Activated naive CD8-positive, alpha-beta T cell treated with anti-CD3 and anti-CD28 coated beads for 36 hours (primary cell): ENCODE measurements at places on chromosomes 4 and X.

GRCh38 chr4:22635692-22636091 is 57.0 kb upstream of the GBA3 start:
- H3K27ac ChIP-seq, result no peak overlapping the region
- peaks cover 3% of the 10 kb centered on the region for H3K27me3 ChIP-seq
- DNase-seq, result no peak
- H3K4me1 ChIP-seq, result no peaks in the 10 kb centered on the region
- no peak overlapping the region for H3K4me3 ChIP-seq
- no peaks in the 10 kb centered on the region for H3K36me3 ChIP-seq

GRCh38 chr4:161952382-161952781 is 211.4 kb downstream of the FSTL5 start:
- no peak overlapping the region for H3K27ac ChIP-seq
- H3K4me1 ChIP-seq, result no peaks in the 10 kb centered on the region
- no peaks in the 10 kb centered on the region for H3K36me3 ChIP-seq
- H3K4me3 ChIP-seq, result no peak overlapping the region
- no peak for DNase-seq
- H3K27me3 ChIP-seq, result no peaks in the 10 kb centered on the region

- no peak overlapping the region for H3K4me3 ChIP-seq
- no peaks in the 10 kb centered on the region for H3K36me3 ChIP-seq
- H3K4me1 ChIP-seq, result no peaks in the 10 kb centered on the region
- H3K27ac ChIP-seq, result no peak overlapping the region
Observed at GRCh38 chr4:130026185-130026584, 930.2 kb downstream of the C4orf33 start.

DNA sequence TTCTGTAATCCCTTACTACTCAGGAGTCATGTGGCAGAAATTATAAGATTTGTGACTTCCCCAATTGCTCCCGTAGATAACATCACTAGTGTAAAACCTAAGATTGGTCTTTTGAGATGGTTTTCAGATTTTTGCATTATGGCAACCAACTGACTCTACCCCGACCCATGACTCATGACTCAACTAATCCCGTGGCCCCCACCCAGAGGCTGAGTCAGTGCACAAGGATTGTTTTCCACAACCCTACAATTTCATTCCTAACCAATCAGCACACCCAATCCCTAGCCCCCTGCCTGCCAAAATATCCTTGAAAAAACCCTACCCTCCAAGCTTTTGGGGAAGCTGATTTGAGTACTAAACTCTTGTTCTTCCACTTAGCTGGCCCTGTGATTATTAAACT is 109.4 kb upstream of the FAM9C start:
- DNase-seq, result no peak
- H3K36me3 ChIP-seq, result peaks cover 2% of the 10 kb centered on the region
- H3K27me3 ChIP-seq, result no peaks in the 10 kb centered on the region

DNA sequence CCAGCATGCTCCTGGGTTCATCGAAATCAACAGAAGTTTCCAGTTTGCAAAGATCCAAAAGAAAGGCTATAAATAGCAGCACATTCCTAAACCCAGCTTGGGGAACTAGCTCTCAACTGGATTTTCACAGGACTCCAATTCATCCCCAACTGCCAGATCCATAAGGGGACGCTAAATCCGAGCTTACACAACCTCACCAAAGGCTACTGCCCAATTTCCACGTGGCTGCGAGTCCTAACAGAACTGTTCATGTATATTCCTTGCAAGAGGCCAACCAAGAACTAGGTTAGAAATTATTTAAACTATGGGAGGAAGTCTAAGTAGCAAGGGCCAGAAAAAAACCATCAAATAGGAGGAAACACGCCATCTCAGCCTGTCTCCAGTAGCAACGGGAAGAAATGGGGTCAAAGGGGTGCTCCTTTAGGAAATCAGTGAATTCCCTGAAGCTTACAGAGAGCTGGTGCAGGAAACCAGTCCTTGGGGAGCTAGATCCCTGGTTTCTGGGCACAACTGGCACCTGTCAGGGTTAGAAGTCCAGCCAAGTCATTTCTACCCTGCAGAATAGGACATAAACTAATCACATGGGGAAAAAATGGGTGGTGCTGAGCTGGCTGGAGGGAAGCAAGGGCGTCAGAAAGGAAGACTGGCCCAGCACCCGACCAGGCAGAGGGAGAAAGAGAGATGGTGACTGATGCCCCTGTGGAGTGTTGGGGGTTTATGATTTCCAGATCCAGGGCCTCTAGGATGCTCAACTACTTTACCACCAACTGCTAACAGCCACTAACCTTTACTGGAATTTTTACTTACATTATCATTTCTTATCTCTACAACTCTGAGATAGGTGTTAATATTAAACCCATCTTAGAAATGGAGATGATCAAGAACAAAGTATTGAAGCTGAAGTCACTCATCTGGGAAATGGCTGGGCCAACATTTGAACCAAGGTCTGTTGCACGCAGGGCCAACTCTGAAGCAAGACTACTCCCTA is 20.5 kb downstream of the RELL1 start:
- no peak for DNase-seq
- H3K4me3 ChIP-seq, result no peak overlapping the region
- H3K27ac ChIP-seq, result no peak overlapping the region
- H3K27me3 ChIP-seq, result no peaks in the 10 kb centered on the region
- peaks cover 48% of the 10 kb centered on the region for H3K4me1 ChIP-seq

DNA sequence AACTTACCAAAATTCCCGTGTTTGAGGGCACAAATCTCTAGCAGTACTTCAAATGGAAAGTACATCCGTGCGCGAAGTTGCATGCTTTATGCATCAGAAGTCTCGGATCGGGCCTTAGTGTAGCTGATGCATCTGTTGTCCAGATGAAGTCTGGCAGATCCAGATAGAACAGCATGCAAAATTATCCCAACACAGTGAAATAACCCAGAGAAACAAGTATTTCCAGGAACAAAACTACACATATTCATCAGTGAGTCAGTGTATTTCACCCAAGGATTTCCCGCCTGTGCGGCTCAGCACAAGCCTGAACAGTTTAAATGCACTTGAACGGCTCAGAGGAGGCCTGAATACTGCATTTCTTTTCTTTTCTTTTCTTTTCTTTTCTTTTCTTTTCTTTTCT is 27.4 kb upstream of the CLDN24 start:
- no peak for DNase-seq
- H3K4me1 ChIP-seq, result peaks cover 6% of the 10 kb centered on the region
- H3K27ac ChIP-seq, result no peak overlapping the region

- H3K4me1 ChIP-seq, result no peaks in the 10 kb centered on the region
- H3K36me3 ChIP-seq, result no peaks in the 10 kb centered on the region
- H3K27ac ChIP-seq, result no peak overlapping the region
- DNase-seq, result no peak
- no peak overlapping the region for H3K4me3 ChIP-seq
Observed at GRCh38 chr4:9946170-9946569, 75.1 kb downstream of the SLC2A9 start.

- no peaks in the 10 kb centered on the region for H3K27me3 ChIP-seq
- no peak for DNase-seq
- H3K4me1 ChIP-seq, result peaks cover 4% of the 10 kb centered on the region
- no peak overlapping the region for H3K4me3 ChIP-seq
- H3K27ac ChIP-seq, result no peak overlapping the region
Observed at GRCh38 chrX:40197071-40197470, 99.3 kb upstream of the BCOR start.

DNA sequence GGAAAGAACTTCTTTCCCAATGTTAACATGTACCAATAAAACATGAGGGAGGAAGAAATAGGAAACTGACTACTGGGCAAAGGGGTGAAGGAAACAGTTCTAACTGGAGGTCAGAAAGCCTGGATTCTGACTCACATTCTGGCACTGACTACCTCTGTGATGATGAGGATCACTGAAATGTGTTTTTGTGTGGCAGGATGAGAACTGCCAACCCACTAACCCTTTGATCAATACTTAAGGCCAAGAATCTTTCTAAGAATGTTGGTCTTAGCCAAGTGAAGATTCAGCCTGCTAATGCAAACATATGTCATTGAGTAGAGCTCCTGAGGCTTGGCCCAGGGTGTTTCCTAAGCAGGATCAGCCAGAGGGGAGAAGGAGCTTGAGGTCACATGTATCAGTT is 4.6 kb downstream of the ALAS2 start:
- no peaks in the 10 kb centered on the region for H3K4me1 ChIP-seq
- peaks cover 3% of the 10 kb centered on the region for H3K36me3 ChIP-seq
- H3K4me3 ChIP-seq, result no peak overlapping the region
- DNase-seq, result no peak
- no peaks in the 10 kb centered on the region for H3K27me3 ChIP-seq
- no peak overlapping the region for H3K27ac ChIP-seq

GRCh38 chr4:155999725-156000124 is 46.1 kb upstream of the CTSO start:
- DNase-seq, result peak; percentile 2
- H3K27ac ChIP-seq, result no peak overlapping the region
- no peak overlapping the region for H3K4me3 ChIP-seq

DNA sequence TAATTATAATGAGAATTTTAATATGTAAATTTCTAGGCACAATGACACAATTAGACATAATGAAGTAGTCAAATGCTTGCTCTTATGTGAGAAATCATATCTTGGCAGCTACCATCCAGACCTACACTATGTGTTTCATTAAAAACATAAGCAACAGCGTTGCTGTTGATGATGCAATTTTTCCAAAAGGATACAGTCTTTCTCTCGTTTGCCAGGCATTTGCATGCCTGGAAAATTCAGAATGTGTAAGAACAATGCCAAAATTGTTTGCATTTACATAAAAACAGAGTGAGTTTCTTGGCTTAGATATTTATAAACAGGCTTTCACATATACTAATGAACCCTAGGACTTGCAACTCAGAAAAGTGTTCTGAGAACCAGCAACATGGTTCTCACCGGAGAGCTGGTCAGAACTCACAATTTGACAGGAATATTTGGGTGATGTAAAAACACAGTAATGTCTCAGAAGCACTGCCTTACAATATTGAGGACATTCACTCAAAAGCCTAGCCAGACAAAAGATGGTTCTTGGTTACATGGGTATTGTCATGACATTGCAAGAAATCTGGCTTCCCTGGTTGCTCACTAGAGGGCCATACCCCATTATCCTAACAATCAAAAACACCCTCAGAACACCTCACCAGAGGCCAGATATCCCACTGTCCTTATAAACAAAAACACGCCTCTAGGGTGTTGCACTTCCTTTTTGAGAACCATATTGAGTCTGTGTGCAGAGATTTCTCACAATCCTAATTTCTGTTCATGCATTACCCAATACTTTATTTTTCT is 1029.0 kb upstream of the AGA start:
- H3K4me3 ChIP-seq, result no peak overlapping the region
- no peak for DNase-seq
- H3K27me3 ChIP-seq, result no peaks in the 10 kb centered on the region
- no peaks in the 10 kb centered on the region for H3K36me3 ChIP-seq
- H3K27ac ChIP-seq, result no peak overlapping the region

GRCh38 chr4:152719801-152720556 is 40.2 kb upstream of the TMEM154 start:
- peaks cover 3% of the 10 kb centered on the region for H3K27me3 ChIP-seq
- H3K36me3 ChIP-seq, result peaks cover 3% of the 10 kb centered on the region
- H3K4me1 ChIP-seq, result no peaks in the 10 kb centered on the region
- no peak overlapping the region for H3K27ac ChIP-seq
- DNase-seq, result no peak

GRCh38 chr4:34861666-34862065 is 1382.6 kb downstream of the ARAP2 start:
- no peaks in the 10 kb centered on the region for H3K36me3 ChIP-seq
- H3K4me3 ChIP-seq, result no peak overlapping the region

- DNase-seq, result no peak
- H3K4me1 ChIP-seq, result no peaks in the 10 kb centered on the region
- no peak overlapping the region for H3K4me3 ChIP-seq
- H3K27ac ChIP-seq, result no peak overlapping the region
- H3K27me3 ChIP-seq, result peaks cover 5% of the 10 kb centered on the region
- H3K36me3 ChIP-seq, result no peaks in the 10 kb centered on the region
Observed at GRCh38 chr4:165520086-165520485, 141.3 kb downstream of the CPE start.

DNA sequence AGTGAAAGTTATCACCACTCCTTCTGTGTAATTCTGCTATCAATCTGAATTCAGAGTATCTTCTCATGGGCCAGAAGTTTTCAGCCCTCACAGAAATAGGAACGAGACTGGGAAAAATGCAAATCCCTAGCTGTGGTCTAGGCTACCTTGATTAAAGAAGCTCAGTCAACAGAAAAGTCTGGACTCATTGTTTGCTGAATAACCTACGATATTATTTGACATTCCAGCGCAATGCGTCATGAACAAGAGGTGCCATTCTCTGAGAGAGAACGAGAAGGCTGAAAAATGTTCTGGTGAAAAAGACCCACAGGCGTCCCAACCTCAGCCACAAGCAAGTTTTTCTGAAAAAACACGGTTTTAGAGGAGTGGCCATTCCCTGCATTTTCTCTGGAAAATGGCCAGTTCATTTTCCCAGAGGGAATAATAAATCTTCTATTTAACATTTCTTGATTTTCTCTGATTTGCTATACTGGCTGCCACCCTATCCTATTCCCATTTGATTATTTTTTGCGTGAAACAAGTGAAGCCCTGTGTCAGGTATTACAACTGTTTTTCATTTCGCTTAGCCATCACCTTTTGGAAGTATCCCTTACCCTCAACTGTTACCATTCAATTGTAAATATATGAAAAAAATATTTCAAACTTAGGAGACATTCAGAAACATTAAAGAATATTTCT is 1117.6 kb upstream of the PRKX start:
- DNase-seq, result no peak
- no peaks in the 10 kb centered on the region for H3K4me1 ChIP-seq
- no peak overlapping the region for H3K27ac ChIP-seq
- H3K36me3 ChIP-seq, result no peaks in the 10 kb centered on the region

- H3K36me3 ChIP-seq, result peaks cover 48% of the 10 kb centered on the region
- no peak overlapping the region for H3K4me3 ChIP-seq
- no peak for DNase-seq
- H3K4me1 ChIP-seq, result peaks cover 25% of the 10 kb centered on the region
- no peak overlapping the region for H3K27ac ChIP-seq
Observed at GRCh38 chr4:113718252-113718651, 43.3 kb downstream of the CAMK2D start.

GRCh38 chrX:71282514-71283402 is 677 bp upstream of the NONO start:
- DNase-seq, result peak; percentile 43
- peaks cover 31% of the 10 kb centered on the region for H3K36me3 ChIP-seq
- H3K4me1 ChIP-seq, result peaks cover 5% of the 10 kb centered on the region
- peak overlapping the region; percentile 97 for H3K4me3 ChIP-seq
- peaks cover 5% of the 10 kb centered on the region for H3K27me3 ChIP-seq
- H3K27ac ChIP-seq, result peak overlapping the region; percentile 100

GRCh38 chr4:39994406-39994805 is 16.7 kb upstream of the PDS5A start:
- H3K4me1 ChIP-seq, result no peaks in the 10 kb centered on the region
- H3K27ac ChIP-seq, result no peak overlapping the region
- H3K4me3 ChIP-seq, result no peak overlapping the region
- no peak for DNase-seq

GRCh38 chrX:154485150-154486051 is 1.0 kb downstream of the UBL4A start:
- H3K4me1 ChIP-seq, result peaks cover 21% of the 10 kb centered on the region
- H3K36me3 ChIP-seq, result peaks cover 2% of the 10 kb centered on the region
- DNase-seq, result no peak
- H3K4me3 ChIP-seq, result peak overlapping the region; percentile 79
